ENCODE measurements at places on chromosomes 5 and 9.

- DNase-seq = no peak
Observed at GRCh38 chr5:40521108-40521785, 158.5 kb upstream of the PTGER4 start.

- DNase-seq = no peak
Observed at GRCh38 chr5:172315587-172316493, 32.3 kb upstream of the UBTD2 start.

DNA sequence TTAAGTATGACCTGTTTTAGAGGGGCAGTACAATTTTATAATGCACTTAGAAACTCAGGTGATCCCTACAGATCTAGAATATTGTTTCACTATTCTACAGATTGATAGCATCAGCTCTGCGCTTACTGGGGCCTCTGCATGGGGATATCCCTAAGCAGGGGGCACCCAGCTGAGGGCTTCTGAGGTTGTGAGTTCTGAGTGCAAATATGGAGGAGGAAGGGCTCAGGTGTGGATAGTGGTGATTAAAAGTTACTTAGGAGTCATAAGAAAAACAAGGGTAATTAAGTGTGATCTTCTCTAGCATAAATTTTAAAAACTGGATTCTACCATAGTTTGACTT is 274.4 kb downstream of the EFNA5 start:
- no peak for DNase-seq

DNA sequence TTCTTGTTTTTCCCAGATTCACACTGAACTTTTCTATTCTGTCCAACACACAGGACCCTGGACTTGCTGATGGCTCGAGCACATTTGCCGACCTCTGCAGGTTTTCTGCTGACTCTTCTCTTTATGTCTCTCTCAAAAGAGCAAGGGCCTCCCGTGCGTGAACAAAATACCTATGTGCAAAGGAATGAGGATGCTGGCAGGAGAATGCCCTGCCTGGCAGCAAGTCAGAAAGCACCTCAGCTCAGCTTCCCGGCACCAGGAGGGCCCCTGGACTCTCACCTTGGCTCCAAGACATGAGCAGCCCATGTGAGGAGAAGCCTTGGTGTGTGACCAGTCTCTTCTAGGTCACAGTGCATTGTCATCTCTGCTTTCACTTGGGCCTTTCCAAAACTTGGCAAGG is 36.1 kb downstream of the PAPPA start:
- DNase-seq = no peak

GRCh38 chr9:123225374-123225813 is 43.0 kb downstream of the STRBP start:
- peak; percentile 16 for DNase-seq

DNA sequence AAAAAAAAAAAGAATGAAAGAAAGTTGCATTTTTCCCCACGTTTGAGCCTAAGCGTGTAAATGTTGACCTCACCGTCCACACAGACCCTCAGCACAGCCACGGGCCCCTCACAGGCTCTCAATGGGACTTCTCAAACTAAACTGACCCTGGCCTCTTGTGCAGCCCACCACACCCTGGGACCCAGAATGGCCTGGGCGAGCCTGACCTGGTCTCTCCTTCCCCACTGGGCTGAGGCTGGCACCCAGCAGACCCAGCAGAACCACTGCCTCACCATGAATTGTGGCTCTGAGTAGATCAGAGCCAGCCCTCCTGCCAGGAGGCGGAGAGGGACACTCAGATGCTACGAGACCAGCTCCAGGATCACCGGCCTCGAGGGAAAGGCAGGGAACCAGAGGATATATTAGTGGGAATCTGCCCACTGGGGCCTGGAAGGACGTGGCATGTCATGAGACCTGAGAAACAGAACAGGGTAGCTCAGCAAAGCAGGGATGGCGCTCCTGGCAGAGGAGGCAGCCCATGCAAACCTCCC is 124.4 kb downstream of the ZNF354C start:
- DNase-seq = no peak

DNA sequence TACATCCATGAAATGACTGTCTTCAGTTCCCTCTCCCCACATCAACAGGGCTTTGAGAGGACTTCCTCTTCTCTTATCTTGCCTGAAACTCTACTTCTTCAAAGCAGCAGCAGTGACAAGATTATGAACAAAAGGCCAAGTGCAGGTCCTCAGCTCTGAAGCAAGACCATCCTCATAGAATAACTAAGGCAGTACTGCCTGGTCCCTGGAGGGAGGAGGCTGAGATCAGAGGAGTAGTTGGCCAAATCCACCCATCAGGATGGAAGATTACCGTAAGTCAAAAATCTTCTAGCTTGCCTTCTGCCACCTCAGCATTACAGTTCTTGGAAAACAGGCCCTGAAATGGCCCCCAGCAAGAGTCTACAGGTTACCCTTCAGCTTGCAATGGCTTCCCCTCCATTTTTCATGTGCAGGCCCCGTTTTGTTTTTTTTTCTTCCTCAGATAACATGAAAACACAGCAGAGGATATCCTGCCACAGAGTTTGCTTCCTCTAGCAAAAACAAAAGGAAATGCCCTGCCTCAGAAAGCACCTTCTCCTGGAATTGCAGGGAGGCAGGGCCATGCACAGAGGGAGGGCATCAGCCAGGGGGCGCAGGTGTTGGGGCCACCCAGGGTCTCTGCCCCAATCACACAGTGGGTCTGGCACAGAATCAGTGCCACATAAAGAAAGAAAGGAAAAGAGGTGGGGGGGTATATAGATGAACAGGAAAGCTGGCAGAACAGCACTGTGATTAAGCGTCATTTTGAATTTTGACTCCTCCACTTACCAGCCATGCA is 40.0 kb downstream of the KLHL3 start:
- no peak for DNase-seq

- DNase-seq = no peak
Observed at GRCh38 chr9:75626860-75627259, 263.6 kb upstream of the PCSK5 start.

DNA sequence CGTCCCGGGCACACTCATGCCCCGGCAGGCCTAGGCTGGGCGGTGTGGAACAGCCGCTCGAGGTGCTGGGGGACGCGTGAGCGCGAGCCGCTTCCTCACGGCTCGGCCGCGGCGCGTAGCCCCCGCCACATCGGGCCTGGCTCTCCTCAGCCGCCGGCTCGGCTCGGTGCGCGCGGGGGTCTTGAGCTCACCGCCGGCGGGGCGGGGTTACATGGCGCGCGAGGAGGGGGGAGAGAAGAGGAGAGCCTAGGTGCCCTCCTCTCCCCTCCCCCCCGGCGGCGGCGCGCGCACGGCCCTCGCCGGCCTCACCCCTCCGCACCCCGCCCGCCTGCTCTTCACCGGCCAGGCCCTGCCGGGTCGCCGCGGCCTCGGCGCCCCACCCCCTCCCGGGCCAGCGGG is 7.7 kb downstream of the RANBP6 start:
- DNase-seq = peak; percentile 75

All from T-helper 22 cell (primary cell).